Activated naive CD8-positive, alpha-beta T cell treated with anti-CD3 and anti-CD28 coated beads, Interleukin-2, amount 10 ng/mL, durations not matched to agents 7 days and 5 days (primary cell): ENCODE measurements at places on chromosomes 13 and 19.

GRCh38 chr13:90382425-90382824, 965.1 kb upstream of the MIR17HG start:
- DNase-seq = no peak

DNA sequence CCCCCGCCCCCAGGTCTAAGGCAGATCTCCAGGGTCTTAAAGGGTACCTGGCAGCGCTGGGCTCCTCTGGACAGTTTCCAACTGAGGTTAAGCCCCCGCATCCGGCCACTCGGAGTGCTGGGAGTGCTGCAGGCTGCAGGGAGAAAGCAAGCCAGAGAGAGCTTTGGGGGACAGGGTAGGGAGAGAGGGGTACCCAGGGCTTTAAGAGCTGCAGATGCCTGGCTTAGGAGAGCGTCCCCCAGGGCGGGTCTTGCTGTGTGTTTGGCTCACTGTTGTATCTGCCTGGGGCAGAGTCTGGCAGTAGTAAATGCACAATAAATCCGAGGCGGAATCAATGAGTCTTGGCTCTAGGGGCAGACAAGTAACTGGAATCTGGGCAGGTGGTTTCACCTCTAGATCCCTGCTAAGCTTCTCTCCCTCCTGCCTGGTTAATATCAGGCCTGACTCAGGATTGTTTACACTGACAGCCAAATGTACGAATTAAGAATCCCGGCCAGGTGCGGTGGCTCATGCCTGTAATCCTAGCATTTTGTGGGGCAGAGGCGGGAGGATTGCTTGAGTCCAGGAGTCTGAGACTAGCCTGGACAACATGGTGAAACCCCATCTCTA, 798 bp upstream of the COX6B2 start:
- DNase-seq = no peak

- DNase-seq = no peak
These were observed 50.6 kb upstream of the MTIF3 start for GRCh38 chr13:27500806-27501534.

- DNase-seq = no peak
These were observed 7.0 kb downstream of the TMEM221 start for GRCh38 chr19:17441241-17442021.

DNA sequence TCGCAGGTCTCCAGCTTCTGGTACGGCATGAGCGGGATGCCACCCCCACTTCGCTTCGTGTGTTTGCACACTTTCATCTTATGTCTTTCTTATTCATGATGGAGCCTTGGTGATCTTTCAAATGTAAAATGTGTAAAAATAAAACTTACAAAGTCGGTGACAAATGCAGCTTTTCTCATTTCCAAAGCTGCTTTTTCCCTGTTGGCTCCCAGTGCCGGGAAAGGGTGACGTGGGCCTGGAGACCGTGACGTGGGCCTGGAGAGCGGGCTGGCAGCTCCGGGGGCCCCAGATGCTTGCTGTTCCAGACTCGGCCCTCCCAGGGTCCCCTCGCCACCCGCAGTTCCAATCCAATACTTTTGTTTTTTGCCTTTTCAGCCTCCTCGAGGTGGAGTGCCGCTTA, 101.4 kb downstream of the KDM4B start:
- DNase-seq = no peak

- DNase-seq = no peak
These were observed 232.4 kb downstream of the SLITRK5 start for GRCh38 chr13:87903553-87903952.

GRCh38 chr13:107025991-107026390, 458.1 kb upstream of the ARGLU1 start:
- no peak for DNase-seq

DNA sequence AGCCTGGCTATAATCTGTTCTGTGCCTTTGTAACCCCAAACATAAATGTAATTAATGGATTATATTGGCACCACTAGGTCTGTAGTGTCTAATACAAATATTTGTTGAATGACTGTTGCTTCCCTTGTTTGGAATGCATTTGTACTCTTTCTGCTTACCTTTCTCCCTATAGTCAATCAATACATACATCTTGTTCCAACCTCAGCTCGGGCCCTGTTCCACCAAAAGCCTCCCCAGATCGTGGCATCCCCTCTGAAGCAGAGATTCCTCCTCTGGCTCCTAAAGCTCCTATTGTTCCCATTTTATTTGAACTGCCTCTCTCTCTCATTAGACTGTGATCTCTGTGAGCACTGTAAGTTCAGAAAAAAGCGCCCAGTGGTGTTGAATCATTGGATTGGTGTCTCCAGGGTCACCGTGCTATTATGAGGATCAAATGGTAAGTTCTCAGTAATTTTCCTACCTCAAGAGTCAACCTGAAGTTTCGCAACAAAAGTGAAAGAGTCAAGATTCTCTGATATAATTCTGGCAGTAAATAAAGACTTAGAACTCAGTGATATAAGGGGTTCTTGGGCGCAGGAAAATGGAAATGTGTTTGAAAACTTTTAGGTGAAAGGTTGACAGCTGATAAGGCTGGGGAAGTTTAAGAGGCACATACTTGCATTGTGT, 151.5 kb downstream of the KLF5 start:
- no peak for DNase-seq

DNA sequence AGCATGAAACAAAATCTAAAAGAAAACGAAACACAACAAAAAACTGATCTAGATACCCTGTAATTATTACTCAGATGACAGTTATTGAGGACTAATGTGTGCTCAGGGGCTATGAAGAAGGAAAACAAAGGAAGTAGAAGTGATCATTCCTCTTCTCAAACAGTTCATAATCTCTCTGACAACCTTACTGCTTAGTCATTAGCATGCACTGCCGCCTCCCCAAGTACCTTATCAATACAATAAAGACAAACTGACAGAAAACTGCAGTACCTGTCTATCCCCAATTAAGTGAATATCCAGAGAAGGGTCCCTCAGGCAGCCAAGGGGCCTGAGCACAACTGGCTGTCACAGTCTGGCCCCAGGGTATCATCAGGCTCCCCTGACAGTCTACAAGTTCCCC, 22.0 kb upstream of the POU4F1 start:
- no peak for DNase-seq

DNA sequence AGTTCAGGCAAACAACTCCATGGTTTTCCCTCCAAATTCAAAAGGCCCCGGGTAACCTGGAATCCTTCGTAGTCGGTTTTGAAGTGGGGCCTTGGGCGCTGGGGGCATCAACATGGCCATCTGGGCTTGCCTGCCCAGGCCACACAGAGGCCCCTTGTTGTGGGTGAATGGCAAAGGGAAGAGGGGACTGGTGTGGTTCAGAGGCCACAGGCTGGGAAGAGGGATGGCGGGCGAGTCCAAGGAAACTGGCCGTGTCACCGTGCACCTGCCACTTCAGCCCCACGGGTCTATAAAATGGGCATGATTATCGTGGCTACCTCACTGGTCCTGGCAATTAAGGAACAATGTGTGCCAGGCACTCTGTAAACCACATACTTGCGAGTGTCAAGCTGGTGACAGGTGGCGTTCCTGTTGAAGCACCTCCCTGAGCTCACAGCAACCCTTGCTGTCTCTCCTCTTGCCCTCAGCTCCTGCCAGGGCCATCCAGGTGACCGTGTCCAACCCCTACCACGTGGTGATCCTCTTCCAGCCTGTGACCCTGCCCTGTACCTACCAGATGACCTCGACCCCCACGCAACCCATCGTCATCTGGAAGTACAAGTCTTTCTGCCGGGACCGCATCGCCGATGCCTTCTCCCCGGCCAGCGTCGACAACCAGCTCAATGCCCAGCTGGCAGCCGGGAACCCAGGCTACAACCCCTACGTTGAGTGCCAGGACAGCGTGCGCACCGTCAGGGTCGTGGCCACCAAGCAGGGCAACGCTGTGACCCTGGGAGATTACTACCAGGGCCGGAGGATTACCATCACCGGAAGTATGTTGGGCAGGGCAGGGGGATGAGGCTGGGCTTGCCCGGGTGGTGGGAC, 1.3 kb downstream of the LSR start:
- peak; percentile 27 for DNase-seq

GRCh38 chr13:26968431-26969341, 202.9 kb downstream of the USP12 start:
- DNase-seq = no peak

DNA sequence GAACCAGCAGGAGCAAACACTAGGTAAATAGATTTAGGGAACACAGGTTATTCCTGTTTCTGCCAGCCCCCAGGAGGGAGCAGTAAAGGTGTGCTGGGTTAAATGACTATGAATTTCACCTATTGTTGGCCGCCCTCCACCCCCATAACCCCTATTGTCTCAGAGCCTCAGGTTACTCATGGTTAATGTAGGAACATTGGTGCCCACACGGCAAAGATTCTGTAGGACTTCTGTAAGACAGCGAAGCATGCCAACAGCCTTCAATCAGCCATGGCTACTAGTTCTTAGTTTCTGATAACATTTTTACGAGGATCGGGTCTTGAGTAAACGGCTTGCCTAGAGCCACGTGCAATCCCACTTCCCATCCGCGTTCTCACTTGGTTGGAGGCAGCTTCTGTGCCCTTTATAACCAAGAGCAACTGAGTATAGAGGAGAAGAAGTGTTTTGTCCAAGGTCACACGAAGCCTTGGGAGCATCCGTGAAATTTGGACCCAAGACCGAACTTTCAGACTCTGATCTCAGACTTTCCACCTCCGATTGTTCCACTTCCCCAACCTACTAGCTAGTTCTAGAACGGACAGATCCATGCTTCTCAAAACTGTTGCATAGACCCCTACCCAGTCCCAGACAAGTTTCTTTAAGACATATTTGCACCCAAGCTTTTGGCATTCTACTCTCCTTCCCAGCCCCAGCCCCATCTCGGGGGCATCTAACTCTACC, 5.1 kb upstream of the CACNG8 start:
- DNase-seq = no peak
